ENCODE measurements at places on chromosomes 4 and X.
A peak's percentile ranks its signal among the peaks of the same experiment; 100 is the strongest.

DNA sequence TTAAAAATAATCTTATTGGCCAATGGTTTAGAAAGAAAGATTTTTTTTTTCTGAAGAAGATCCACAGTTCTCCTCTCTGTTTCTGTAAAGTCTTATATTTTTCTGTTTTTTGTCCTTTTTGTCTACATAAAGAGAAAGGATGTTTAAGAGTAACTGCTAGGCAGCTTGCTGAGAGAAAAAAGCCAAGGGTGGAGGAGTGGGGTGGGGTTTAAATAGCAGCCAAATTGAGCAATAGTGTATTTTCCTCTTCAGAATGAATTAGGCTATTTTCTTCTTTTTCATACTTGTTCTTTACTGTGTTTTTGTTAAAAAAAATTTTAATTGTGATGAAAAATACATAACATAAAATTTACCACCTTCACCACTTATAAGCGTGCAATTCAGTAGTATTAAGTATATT, 224.6 kb downstream of the SOWAHB start:
- DNase-seq: no peak

- peak; percentile 49 for DNase-seq
These were observed 55.3 kb downstream of the TMPRSS11F start for GRCh38 chr4:68074397-68074796.

DNA sequence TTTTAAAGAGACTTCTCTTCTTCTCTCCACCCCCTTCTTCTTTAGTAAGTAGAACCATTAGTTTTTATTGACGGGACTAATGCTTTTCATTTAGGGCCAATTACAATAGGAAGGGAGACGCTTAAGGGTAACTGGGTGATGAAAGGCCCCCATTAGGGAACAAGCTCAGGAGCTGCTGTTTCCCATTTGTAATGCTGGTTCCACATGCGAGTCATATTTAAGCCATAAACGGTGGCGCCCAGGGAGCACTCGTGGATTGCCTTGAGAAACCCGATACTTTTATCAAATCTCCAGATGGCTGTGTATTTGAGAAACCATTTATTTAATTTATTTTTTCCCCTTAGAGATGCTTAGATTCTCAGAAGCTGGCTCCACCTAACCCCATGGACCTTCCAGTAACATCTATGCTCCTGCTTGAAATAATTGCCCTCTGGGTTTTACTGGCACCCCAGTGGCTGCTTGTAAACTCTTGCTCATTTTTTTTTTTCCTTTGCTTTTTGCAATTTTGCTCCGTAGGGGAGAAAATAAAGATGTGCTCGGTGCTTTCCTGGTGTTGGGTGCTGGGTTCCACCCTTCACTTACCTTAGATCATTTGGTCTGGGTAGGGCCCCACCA, 124.2 kb upstream of the MSX1 start:
- DNase-seq: no peak

- DNase-seq: no peak
These were observed 171.8 kb upstream of the TBL1X start for GRCh38 chrX:9293051-9293496.

GRCh38 chr4:7902826-7903225, 36.8 kb downstream of the AFAP1 start:
- DNase-seq: no peak

- DNase-seq: peak; percentile 65
These were observed 201.1 kb downstream of the STPG2 start for GRCh38 chr4:97942137-97942536.

GRCh38 chr4:37689353-37690095, 3.3 kb upstream of the RELL1 start:
- no peak for DNase-seq

GRCh38 chr4:108959491-108959890, 196.6 kb upstream of the ETNPPL start:
- DNase-seq: no peak

DNA sequence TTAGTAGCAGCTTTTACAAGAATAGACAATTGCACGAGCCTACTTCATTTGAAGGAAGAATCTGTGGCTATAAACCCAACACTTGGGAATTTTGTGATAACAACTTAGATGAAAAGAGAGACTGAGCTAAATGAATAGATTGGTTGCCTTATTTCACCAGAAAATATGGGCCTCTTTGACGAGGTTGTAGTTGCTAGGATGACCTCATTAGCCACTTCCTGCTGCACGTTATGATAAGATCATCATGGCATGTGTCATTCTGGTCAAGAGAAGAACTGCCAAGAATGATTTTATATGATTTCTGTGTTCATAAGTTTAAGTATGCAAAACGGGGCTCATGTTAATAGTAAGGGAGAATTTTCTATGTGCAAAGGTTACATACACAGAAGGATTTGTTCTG, 321.9 kb upstream of the GIMD1 start:
- DNase-seq: no peak

- no peak for DNase-seq
These were observed 22.0 kb upstream of the PGRMC2 start for GRCh38 chr4:128309585-128309984.

DNA sequence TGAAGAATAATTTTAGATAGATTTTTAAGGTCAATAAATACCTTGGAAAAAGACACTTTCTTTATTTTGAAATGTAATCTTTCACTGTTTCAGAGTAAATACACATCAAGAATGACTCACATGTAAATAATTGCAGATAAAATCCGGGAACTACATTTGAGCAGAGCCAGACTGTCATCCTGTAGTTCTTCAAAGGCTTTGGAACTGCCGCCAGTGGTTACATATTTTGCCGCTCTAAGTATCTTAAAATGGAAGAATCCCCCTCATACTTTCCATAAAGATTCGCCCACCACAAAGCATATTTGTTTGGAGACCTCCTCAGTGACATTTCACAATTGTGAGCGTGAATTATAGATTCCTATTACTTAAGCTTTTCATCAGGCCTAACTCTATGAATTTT, 607.8 kb upstream of the ZFP42 start:
- DNase-seq: no peak

- DNase-seq: no peak
These were observed 32.3 kb downstream of the GRK4 start for GRCh38 chr4:2995546-2996265.

GRCh38 chr4:113080050-113080449, 30.6 kb downstream of the ANK2 start:
- no peak for DNase-seq

- DNase-seq: peak; percentile 54
These were observed 30.2 kb downstream of the RBBP7 start for GRCh38 chrX:16839852-16840460.

DNA sequence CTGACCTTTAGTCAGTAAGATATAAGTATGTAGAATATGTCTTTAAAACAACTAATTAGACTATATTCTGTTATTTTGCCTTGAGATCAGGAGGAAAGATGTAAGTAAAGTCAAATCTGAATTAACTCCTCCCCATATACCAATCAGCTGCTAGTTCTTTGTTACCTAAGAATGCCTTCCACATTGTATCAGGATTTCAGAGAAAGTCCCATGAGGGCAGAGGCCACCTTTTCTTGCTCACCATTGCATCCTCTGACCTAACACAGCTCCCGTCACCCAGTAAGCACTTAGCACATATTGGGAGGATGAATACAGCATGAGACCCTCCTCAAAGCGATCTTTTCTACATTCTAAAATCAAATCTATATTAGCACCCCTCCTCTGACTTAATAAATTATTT, 87.0 kb downstream of the COL25A1 start:
- DNase-seq: no peak

Data from RWPE1 (cell line).